Stimulated activated CD4-positive, alpha-beta T cell treated with anti-CD3 and anti-CD28 coated beads, Interleukin-1b, Interleukin-23, amount 100 ng/mL, for 4 hours (primary cell): ENCODE measurements at places on chromosomes 11 and 22.

DNA sequence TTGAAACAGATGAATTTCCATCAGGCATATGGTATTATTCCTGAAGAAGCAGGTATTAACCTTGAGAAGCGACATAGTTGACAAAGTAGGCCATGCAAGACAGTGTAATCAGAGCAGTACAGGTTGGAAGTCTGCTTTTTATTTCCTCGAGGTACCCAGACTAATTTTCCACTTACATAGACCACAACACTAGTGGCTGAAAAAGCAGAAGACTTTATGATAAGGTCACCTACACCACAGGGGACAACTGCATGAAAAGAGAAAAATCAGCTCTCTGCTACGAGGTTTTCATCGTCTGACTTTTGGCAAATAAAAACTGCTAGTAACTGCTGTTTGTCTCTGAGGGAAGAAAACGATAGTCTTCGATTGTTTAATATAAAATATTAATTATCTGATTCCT is 77.5 kb downstream of the CNTN5 start:
- no peak for DNase-seq

DNA sequence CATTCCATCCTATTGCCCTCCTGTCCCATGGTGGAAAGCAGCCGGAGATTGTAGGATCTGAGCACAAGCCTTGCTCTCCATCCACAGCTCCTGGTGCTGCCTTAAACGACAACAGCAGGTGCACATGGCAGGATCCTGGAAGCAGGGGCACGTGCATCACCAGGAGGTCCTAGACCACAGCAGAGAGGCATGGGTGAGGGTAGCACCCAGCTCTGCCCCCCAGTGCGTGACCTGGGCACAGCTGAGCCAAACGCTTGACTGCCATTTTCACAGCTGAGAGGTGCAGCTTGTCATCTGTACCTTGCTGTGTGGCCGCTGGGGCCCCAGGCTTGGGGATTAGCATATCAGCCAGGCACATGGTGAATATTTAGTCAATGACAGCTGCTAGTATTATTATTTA is 92.7 kb downstream of the NTM start:
- DNase-seq = no peak

DNA sequence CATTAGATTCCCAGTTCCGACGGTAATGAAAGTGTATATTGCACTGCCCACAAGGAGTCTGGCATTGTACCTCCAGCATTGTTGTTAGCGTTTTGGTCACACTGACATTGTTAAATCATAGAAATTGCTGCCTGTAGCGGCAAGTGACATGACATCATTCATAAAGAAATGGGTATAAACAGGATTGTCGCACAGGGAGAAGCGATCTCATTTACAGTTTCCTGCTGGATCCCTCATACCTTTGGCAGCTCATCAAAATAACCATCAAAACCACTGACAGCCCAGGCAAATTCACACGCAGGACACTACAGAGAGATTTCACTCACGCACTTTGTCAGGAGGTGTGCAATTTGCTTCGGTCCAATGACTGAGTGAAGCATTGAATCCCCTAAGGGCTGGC is 3.5 kb downstream of the HTR3B start:
- DNase-seq = no peak

- DNase-seq = no peak
Observed at GRCh38 chr11:68997124-68997994, 15.7 kb downstream of the MRGPRF start.

GRCh38 chr11:130711193-130711592 is 205.1 kb downstream of the SNX19 start:
- DNase-seq = no peak

- no peak for DNase-seq
Observed at GRCh38 chr11:113521737-113522517, 46.7 kb upstream of the DRD2 start.

DNA sequence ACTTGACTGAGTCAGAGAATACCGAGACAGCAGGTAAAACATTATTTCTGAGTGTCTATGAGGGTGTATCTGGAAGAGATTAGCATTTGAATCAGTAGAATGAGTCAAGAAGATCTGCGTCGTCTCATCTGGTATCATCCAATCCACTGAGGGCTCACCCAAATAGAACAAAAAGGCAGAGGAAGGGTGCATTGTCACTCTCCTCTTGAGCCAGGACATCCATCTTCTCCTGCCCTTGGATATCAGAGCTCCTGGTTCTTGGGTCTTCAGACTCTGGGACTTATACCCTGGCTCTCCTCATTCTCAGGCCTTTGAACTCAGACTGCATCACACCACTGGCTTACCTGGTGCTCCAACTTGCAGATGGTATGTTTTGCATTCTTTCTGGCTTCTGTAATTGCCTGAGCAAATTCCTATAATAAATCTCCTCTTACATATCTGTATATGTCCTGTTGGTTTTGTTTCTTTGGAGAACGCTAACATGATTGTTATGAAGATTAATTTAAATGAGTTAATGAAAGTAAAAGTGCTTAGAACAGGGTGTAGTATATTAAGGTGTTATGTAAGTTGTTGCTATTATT is 49.3 kb downstream of the ME3 start:
- no peak for DNase-seq

DNA sequence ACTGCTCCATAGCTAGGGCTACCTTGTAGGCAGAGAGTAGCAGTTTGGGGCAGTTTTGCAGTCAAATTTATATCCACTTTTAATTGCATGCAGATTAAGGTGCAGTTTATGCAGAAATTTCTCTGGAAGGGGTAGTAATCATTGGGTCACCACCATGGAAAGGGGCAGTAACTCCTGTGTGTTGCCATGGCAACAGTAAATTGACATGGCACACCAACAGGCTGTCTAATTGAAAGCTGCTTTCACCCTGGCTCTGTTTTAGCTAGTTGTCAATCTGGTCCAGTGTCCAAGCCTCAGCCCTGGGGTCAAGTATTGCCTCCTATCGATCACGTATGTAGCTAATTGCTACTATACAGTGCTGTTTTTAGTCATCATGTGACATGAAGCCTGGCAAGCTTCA is 786.1 kb upstream of the CNTN5 start:
- DNase-seq = no peak

DNA sequence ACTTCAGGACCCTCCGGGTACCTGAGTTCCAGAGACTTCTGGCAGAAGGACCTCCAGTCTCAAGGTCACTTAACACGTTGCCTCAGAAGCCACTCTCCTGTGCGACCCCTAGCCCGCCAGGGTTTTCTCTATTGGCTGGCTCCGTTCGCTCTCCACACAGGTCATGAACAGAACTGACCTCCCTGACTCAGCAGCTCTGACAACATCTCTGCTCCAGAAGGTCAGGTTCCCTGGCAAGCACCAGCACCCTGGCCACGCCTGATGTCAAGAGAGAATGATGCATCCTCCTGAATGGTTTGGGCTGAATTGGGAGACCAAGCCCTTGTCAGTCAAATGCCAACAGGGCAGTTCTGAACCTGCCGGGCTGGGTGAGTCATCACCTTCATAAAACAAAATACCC is 84.3 kb upstream of the TMEM45B start:
- DNase-seq = no peak

DNA sequence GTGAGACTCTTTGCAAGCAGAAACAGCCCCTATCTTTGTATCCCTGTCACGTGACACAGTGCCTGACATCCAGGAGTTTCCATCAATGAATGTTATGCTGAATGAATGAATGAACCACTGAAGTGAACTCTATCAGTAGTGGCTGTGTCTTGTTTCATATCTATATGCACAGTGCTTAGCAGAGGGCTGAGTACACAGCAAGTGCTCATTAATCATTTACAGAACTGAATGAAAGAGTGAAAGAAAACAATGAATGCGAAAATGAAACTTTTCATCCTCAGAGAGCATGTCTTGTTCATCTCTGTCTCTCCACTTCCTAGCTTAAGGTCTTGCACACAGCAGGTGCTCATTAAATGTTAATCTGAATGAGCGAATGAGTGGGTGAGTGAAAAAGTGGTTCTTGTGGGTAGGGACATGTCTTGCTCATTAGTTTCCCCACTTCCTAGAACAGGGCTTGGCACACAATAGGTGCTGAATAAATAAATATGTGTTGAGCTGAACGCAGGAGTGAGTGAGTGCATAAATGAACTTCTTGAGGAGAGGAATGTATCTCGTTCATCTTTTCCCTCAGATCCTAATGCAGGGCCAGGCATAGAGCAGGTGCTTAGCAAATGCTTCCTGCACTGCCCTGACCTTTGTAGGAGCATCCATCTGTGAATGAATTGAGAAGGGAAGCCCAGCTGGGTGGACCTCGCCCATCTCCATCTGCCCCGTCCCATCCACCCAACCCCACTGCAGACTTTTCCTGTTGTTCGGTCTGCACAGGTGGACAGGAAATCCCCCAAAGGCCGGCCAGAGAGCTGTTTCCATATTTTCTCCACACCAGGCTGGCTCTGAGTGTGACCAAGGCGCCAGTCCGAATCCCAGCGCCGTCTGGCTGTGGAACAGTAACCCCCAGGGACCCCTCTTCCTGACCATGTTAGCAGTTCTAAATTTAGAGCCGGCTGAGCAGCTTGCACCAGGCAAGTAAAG is 113.4 kb upstream of the CRYBB3 start:
- no peak for DNase-seq

DNA sequence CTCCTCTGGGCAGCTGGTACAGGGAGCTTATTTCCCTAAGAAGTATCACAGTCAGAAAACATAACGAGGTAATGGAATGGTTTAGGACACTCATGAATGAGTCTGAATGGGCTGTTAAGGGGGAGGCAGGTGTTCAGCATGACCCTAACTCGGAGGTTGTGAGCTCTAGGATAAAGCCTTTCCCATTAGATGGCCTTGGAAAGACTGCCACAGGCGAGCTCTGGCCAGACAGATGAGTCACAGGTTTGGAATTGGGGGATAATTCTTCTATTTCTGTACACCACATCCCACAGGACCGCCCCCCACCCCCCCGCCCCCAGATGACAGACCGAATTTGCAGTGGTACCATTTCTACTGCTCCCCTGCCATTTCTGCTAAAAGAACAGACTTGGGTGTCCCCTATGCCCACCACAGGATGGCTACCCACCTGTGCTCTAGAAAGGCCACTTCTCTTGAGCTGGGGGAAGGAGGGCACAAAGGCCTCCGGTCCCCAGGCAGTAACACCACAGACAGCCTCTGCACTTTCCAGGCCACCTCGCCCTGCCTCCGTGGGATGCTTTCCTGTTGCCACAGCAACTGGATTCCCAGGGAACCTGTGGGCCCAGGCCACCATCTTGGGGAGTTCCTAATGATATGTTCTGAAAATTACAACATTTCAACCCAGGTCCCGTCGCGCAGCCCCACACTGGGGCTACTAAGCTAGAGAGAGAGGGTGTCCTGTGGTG is 76.7 kb downstream of the TRIM29 start:
- DNase-seq = no peak

GRCh38 chr22:42171417-42171816 is 40.8 kb upstream of the CYP2D6 start:
- no peak for DNase-seq

DNA sequence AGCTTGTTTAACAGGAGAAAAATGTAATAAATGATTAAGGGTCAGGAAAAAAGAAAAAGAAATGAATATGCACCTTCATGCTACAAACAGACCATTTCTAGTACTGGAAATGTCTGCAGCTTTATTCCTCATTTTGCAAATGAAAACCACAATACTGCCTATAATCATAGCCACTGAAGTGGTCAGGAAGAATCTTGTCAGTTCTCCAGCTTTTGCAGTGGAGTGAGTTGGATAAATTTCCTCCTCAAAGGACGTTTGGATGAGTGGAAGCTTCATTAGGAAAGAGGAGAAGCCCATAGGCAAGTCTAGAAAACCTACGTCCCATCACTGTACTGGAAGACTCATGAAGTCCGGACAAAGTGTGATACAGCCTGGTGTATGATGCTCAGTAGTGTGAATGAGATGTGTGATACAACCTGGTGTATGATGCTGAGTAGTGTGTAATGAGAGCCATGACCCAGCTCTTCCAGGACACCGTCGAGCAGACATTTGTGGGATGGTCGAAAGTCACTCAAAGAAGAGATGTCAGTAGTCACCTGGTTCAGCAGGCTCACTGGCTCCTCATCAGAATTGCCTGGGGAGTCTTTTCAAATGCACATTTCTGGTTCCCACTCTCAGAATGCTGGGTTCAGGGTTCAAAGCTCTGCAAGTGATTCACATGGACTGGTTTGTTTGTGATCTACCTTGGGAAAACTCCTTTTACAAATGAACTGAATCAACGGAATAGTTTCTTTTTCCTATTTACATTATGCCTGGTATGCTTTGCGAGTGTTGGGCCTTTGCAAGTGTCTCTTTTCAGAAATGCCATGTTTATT is 101.3 kb downstream of the PDHX start:
- DNase-seq = no peak

DNA sequence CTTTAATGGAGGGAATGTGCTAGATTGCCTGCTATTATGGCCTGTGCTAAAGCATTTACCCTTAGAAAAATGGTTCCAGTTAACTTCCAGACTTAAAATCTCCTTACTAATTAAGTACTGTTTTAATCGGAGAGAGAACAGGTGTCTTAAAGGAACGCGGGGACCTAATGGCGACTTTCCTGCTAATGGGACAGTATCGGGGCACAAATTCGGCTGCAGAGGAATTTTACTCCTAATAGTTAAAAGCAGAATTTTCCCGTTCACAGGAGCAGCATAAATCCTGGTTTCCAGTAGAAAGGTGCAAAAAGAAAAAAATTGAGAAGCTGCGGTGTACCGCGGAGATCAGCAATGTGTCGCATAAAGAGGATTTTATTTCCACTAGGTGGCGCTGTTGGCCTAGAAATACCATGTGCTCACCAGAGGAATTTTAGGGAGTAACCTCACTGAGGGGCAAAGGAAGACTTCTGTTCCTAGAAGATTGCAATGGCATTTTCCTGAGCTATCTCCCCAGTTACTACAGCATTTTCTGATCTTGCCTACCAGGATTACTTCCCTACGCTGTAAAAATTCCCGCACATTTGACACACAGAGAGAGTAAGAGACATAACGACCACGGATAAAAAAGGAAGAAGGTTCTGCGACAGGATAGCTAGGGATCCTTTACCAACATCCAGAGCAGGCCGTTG is 44.5 kb downstream of the ZNF280B start:
- DNase-seq = peak; percentile 52

DNA sequence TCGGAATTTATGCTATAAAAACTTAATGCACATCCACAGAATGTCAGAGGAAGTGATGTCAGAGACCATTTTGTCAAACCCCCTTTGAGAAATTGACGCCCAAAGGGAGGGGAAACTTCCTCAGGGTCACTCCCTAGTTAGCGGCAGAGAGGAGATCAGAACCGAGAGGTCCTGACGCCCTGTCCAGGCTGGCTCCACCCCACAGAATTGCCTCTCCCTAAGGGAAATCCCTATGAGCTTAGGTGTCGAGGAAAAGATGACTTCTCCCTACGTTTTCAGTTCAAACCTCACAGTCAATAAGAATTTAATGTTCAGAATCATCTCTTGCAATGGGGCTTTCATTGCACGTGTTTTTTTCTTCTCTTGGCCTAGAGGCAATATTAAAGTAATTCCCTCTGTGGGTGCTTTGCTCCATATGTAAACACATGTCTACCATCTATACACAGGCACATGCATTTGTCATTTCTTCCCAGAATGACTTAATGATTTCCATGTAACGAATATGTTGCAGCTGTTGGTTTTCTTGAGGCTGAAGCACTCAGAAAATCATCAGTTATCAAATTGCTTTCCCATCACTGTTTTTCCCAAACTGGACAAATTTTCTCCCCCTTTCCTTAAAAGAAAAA is 148.7 kb upstream of the TIMP3 start:
- DNase-seq = no peak
